ENCODE measurements at places on chromosomes 7 and 10.

DNA sequence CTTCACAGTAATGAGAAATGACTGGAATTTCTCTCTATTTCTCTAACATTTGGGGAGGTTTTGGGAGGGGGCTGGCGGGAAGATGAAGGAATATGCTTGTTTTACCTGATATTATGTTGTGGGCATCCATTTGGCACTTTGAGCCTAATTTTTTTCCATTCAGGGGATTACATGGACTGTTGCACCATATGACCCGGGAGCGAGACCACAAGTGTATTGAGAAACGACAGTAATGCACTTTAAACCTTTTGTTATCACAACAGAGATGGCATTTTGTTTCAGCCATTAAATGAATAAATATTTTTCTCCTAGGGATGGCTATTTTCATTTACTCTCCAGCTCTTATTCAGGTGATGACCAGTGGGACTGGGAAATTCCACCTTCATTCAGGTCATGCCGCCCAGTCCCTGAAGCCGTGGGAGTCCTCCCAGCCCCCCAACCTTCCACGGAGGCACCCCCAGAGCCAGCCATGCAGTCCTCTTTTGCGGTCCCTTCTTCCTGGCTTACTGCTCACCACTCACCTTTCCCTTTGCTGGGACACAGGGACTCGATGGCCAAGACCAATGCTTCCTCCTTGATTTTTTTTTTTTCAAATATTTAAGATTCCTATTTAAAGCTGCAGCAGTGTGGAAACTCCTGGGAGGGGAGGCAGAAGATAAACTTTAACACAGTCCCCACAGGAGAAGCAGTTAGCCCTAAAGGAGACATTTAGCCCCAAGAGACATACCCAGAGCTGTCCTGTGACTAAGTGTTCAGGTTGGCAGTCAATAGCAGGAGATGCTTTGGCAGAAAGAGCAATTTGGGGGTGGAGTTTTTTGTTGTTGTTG is 190.9 kb upstream of the YAE1 start:
- DNase-seq = no peak

- DNase-seq = no peak
Measured at GRCh38 chr7:45969940-45970339, 48.9 kb upstream of the IGFBP3 start.

DNA sequence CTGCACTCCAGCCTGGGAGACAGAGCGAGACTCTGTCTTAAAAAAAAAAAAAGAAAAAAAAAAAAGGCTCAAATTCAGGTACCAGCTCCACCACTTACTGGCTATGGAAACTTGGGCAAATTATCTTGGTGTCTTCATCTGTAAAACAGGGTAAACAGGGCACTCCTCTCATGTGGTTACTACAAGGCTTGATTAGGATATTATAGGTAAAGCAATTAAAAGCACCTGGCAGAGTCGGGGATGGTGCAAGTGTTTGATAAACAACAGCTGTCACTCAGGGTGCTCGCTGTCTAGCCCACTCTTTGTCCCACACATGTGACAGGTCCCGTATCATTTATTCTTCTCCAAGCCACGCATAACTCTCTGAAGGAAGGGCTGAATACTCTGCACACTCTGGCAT is 96.9 kb downstream of the SORBS1 start:
- no peak for DNase-seq

DNA sequence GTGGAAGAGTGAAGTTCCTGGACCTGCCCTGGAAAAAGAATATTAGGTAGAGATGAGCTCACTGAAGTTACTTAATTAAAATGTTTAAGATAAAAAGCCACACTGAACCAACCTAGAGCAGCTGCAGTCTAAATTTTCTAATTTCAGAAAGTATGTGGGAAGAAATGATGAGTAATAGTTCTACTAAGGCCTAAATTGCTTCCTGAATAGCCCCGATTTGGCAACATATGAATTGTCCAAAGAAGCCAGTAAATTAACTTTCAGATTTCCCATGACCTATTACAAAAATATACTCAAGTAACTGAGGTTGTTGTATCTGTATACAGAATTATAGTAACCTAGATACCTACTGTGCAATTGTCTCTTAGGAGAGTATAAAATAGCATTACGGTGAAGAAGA is 312.6 kb downstream of the IPMK start:
- DNase-seq = no peak

- no peak for DNase-seq
Measured at GRCh38 chr10:109969760-109970346, 37.9 kb upstream of the ADD3 start.

GRCh38 chr7:27128034-27128433 is 2.5 kb downstream of the HOXA4 start:
- DNase-seq = no peak

DNA sequence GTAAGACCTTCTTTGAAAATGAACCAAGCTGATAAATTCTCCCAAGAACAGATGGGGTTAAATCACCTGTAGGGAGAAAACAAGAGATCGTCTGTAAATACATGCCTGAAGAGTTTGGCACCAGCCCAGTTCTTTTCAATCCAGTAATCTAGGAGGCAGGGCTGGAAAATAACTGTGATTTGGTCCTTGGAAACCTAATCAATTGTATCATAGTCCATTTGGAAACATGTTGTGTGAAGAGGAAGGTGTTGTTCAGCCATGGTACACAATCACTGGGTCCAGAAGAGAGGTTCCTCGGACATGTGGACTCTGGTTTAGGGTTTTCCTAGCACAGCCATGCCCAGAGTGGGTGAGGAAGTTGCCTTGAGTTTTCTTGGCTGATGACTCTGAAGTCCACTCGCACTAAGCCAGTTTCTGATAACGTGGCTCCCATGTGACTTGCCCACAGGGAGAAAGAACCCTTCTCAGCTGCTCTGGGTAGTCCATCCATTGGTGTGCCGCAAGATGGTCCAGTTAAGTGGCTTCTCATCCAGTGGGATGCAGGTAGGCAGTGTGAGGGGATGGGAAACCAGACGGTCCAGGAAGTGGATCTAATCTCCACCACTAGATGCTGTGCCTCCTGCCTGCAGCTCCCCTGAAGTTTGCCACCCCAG is 5.1 kb downstream of the BLNK start:
- DNase-seq = no peak

DNA sequence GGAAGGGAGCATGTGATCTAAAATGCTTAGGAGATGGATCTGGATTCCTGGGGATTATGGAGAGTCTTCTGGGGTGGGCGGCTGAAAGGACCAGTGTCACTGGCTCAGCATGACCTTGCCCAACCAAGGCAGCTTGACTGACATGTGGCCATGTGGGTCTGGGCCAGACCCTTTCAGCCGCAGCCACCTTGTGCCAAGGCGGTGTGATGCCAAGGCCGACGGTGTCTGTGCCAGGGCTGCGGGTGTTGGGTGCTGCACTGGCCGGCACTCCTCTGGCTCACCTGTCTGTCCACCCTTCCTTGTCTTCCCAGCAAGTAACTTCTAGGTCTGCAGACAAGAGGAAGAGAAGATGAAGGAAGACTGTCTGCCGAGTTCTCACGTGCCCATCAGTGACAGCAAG is 8.8 kb downstream of the DEPP1 start:
- no peak for DNase-seq

DNA sequence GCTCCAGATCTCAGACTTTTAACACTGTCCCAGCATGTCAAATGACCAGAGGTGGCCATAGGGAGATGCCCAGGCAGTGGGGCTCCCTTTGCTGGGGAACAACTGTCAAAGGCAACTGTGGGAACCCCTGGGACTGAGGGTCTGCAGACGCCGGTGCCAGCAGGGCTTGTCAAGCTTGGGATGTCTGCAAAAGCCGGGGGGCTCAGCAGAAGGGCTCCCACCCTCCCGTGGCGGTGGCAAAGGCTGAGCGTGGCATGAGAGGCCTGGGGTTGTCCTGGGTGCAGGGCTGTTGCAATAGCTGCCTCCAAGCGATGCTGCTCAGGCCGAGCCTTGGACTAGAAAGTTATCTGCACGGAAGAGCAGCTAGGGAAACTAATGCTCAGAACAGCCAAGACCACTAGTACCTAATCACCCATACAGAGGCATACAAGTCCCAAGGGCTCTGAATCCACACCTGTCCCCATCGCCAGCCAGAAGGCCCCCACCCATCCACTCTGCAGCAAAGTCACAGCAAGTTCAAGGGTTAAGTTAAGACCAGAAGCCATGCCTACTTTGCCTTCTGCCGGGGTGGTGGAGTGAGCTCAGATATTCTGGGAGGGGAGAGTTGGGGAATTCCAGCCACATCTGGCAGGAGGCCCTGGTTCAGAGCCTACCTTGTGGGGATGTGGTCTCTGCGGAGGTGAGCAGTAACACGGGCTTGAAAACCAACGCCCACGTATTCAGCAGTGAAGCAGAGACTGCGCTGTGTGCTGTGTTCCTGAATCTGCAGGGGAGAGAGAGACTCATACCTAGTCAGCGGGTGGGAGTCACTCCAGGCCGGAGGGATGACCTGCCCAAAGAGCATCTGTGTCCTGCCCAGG is 4.6 kb downstream of the SH2B2 start:
- no peak for DNase-seq

DNA sequence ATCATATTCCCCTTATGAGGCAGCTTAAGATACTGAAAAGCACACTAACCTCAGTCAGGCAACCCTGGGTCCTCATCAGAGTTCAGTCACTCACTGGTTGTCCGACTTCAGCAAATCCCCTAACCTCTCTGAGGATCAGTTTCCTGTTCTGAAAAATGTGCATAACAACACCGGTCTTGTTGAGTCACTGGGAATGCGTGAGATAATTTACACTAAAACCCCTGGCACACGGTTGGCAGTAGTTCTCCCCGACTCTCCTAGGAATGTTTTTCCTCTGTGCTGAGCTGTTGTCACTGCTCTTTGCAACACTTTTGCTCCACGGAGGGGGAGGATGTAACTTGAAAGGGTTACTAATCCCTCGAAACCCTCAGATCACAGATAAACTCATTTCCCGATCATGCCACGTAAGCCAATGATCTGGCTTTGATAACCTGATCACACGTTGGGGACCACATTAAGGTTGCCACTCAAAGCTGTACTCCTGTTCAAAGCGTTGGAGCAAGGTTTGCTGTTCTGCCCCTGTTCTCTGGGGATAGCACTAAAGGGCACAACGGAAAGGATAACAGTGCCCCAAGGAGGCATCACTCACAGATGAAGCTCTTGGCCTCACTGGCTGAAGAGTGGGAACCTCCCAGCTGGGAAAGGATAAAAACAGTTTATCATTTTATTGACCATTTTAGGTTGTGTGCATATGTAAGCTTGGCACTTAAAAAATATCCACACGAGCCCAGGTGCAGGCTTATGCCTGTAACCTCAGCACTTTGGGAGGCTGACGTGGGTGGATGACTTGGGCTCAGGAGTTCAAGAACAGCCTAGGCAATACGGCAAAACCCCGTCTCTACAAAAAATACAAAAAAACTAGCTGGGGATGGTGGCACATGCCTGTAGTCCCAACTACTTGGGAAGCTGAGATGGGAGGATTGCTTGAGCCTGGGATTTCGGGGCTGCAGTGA is 5.0 kb upstream of the RBM17 start:
- DNase-seq = no peak

DNA sequence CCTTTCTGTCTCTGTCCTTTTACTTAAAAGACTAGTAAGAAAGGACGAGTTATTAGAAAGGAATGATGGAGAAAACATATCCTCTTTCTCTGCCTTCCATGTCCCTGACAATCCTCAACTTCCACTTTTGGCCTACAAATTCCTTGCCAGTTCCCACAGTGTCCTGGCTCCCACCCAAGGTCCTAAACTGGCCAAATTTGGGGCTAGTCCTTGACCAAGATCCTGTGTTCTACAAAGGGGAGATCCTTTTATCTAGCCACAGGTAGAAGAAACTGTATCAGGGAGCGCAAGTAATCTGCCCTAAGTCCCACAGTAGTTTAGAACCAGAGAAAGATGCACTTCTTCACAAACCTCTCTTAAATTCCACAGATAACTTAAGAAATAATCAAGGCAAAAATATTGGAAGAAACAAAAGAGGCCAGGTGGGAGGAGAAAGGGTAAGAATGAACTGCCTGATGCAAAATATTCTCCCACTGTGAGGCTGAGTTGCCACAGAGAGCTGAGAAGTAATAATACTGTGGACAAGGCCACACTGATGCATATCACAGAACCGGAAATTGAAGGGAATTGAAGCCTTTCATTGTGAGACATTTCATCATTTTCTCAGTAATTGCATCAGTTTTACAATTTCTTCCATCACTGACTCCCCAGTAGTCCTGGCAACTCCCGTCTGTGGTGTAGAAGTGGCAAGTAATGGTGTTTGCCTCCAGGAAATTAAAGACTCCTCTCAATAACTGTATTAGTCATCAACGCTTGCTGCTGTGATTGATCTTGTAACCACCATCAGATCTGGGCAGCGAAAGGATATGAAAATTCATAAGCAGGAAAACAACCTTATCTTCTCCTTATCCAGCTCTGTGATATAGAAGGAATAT is 47.2 kb downstream of the DNAJC12 start:
- DNase-seq = no peak

DNA sequence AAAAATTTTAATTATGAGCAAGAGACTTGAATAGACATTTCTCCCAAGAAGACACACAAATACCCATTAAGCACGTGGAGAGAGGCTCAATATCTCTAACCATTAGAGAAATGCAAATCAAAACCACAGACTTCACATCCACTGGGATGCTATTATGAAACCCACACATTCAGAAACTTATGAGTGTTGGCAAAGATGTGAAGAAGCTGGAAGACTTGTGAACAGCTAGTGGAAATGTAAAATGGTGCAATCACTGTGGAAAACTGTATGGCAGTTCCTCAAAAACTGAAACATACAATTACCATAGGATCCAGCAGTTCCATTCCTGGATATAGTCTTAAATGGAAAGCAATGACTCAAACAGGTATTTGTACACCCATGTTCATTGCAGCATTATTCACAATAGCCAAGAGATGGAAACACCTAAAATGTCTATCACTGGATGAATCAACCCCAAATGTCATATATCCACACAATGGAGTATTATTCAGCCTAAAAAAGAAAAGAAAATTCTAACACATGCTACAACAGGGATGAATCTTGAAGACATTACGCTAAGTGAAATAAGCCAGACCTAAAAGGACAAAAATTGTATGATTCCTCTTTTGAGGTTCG is 53.5 kb upstream of the FRMD4A start:
- DNase-seq = no peak

DNA sequence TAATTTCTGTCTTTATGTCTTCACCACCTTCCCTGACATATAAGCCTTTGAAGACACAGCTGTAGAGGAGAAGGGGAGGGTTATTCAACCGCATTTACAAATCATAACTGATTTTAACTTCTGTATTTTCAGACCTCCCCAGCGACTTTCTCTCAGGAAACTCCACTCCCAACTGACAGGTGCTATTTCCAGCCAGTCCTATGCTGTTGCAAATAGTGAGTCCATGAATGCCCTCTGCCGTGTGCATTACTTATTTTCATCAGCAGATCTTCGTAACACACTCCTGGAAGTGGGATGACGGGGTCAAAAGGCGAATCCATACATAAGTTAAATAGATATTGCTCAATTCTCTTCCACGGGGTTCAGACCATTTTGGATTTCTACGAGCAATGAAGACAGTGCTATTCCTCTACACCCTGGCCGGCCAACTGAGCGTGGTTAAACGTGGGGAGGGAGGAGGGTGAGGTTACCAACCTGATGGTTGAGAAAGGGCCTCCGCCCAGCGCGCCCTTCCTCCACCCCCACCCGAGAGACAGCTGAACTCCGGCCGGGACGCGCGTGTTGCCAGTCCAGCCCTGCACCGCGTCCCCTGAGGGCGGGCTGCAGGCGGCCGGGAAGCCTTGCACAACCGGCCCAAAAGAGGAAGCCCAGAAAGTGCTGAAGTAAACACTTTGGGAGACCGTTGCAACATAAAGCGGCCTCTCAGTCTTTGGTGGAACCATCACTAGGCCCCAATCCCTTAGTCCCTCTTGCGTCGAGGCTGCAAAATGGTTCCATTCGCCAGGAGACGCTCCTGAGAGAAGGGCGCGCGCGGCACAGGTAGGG is at the start of gene APBB1IP:
Gene APBB1IP, plus strand, starts transcription at position 705 of the 825 bp plus-strand sequence. CDS start 53,986 bp downstream, outside the sequence.
- DNase-seq = peak; percentile 26

GRCh38 chr7:31850601-31851000 is 163.6 kb downstream of the PPP1R17 start:
- no peak for DNase-seq

- DNase-seq = no peak
Measured at GRCh38 chr7:40331915-40332314, 197.1 kb downstream of the SUGCT start.

Data from activated CD4-positive, CD25-positive, alpha-beta regulatory T cell (primary cell).